GM23248 (cell line): ENCODE measurements at places on chromosomes 4 and X. TPM values are rescaled to one million over a fixed set of nuclear protein-coding genes. Genes with fewer than 3 reads are reported as not detected.
A peak's percentile ranks its signal among the peaks of the same experiment; 100 is the strongest.

DNA sequence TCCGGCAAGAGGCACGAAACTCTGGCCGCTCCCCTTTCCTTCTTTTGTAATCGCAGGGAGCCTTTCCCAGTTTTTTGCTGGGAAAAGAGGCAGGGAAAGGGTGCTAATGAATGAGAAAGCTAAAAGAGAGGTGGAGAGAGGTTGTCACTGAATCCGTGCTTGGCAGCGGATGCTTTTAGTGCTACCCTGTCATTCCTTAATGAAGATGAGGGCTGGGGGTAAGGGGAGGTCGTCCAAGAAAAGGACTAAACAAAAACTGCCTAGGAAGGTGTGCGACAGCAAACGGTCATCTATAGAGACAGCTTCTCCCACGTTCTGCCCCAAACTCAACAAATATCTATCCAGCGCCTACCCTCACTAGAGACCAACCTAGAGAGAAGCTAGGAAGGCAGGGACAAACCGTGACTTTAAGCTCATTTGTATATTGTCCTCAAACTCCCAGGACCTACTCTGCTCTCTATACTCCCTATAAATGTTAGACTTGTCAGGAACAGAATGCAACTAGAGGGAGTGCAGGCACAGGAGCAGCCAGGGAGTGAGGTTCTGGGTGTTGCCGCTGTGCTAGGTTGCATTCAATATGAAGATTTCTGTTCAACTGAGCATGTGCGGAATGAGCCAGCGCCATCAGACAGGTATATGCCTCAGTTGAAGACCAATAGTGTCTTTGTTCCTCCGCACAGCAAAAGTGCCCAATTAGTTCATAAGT lies 777 bp upstream of the CASK start:
- H3K27ac ChIP-seq = peak overlapping the region; percentile 45
- peaks cover 9% of the 10 kb centered on the region for H3K4me1 ChIP-seq
- no peaks in the 10 kb centered on the region for H3K27me3 ChIP-seq
- no peaks in the 10 kb centered on the region for H3K36me3 ChIP-seq
- peak; percentile 47 for DNase-seq

The MYL5 gene
- total RNA-seq = 14.9 and 21.9 TPM in 2 replicates

The CENPVL1 gene
- not detected in 2 replicates for total RNA-seq

The FGFR3 gene
- 0.13 and 0.97 TPM in 2 replicates for total RNA-seq

The KLHL8 gene
- 6.7 and 7.9 TPM in 2 replicates for total RNA-seq

The PDK3 gene
- total RNA-seq = 7.0 and 8.7 TPM in 2 replicates

The PORCN gene
- 15.4 and 32.2 TPM in 2 replicates for total RNA-seq

The OTUD6A gene
- total RNA-seq = not detected in 2 replicates

GRCh38 chr4:113384600-113384999 lies 335.1 kb downstream of the ANK2 start:
- peak; percentile 68 for DNase-seq
- peak overlapping the region; percentile 21 for H3K4me3 ChIP-seq
- H3K27ac ChIP-seq = peak overlapping the region; percentile 84

The RADX gene
- 1.3 and 2.1 TPM in 2 replicates for total RNA-seq
